AG08396 (cell line): ENCODE measurements at places on chromosomes 1 and 21.

DNA sequence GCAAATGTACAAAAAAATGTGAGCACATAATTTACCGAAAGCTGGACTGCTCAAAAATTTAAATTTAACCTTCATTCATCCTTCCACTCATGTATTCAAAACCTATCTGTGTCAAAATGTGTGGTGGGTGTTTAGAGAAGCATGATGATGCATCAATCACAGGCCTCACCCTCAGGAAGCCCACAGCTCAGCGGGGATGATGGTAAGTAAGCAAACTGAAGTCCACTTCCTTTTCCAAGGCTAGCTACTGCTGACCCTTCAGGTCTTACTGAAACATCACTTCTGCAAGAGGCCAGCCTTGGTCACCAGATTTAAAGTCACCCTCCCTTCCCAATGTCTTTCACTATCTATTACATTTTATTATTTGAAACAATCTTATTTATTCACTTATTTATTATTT is 254.5 kb downstream of the DNM3 start:
- DNase-seq = no peak

DNA sequence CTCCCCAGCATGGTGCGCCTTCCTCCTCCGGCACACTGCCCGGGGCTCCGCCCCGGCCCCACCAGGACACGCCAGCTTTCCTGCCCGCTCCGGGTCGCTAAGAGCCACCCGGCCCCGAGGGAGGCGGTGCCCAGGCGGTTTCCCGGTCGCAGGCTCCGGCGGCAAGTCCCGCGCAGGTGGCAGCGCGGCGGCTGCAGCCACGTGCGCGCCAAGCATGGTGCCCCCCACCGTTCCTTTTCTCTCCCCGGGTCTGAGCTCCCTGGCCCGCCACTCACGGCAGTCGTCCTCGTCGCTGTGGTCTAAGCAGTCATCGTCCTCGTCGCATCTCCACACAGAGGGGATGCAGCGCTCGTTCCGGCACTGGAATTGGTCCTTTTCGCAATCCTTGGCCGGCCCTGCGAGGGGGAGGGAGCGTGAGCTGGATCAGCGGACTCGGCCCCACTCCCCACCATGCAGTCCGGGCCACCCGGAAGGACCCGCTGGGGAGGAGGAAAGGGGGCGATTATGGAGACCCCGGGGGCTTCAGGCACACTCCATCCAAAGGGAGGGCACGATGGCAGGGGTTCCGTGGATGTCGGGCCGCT is 1.2 kb downstream of the LRP8 start:
- DNase-seq = peak; percentile 39

DNA sequence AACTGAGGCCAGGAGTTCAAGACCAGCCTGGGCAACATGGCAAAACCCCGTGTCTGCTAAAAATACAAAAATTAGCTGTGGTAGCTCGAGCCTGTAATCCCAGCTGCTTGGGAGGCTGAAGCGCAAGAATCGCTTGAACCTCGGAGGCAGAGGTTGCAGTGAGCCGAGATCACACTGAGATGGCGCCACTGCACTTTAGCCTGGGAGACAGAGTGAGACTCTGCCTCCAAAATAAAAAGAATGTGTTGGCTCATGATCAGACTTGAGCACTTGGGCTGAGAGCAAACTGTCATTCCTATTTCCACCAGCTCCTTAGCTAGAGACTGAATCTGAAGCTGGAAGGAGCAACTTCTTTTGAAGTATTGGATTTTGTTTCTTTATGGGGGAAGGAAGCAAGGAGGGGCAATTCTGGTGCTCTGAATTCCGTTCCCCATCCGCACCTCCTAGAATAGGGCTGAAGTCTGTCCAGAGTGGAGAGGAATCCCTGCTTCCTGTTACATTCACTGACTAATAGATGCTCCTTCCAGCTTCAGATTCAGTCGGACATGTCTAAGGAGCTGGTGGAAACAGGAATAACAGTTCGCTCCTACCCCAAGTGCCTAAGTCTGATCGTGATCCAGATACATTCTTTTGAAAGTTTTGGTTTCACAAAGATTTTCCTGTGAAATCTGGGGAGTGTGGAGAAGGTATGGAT is 3.8 kb downstream of the ZNF672 start:
- peak; percentile 52 for DNase-seq

DNA sequence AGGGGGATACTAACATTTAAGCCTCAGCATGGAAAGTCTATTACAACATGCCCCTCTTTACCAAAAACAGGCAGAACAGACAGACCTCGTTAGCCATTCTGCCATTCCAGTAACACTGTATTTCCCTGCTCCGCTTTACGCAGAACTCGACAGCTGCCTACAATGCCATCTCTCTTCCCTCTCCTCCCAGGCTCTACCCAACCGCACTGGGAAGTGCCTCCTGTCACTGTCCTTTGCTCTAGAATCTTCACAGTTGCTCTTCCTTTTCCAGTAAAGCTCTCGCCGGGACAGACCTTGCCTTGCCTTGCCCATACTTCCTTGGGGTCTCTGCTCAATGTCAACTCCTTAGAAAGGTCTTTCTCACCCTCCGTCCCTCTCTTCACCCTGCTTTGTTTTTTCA is 22.8 kb downstream of the COA6 start:
- DNase-seq = no peak

DNA sequence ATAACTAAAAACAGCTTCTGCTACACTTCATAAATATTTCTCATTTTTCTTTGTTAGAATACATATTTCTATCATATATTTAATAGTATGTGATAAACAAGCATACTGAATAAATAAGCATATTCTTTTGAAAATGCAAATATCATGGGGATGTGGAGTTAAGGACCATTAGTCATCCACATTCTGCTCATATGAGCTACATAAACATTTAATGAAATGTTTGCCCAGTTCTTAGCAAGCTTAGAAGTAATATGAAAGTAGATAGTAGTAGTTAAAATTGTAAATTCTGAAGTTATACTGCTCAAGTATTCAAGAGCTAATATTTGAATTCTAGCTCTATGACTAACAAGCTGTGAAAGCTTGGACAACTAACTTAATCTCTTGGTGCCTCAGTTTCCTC is 10.1 kb upstream of the GORAB start:
- DNase-seq = no peak

GRCh38 chr1:219296430-219297355 is 123.0 kb downstream of the LYPLAL1 start:
- no peak for DNase-seq

DNA sequence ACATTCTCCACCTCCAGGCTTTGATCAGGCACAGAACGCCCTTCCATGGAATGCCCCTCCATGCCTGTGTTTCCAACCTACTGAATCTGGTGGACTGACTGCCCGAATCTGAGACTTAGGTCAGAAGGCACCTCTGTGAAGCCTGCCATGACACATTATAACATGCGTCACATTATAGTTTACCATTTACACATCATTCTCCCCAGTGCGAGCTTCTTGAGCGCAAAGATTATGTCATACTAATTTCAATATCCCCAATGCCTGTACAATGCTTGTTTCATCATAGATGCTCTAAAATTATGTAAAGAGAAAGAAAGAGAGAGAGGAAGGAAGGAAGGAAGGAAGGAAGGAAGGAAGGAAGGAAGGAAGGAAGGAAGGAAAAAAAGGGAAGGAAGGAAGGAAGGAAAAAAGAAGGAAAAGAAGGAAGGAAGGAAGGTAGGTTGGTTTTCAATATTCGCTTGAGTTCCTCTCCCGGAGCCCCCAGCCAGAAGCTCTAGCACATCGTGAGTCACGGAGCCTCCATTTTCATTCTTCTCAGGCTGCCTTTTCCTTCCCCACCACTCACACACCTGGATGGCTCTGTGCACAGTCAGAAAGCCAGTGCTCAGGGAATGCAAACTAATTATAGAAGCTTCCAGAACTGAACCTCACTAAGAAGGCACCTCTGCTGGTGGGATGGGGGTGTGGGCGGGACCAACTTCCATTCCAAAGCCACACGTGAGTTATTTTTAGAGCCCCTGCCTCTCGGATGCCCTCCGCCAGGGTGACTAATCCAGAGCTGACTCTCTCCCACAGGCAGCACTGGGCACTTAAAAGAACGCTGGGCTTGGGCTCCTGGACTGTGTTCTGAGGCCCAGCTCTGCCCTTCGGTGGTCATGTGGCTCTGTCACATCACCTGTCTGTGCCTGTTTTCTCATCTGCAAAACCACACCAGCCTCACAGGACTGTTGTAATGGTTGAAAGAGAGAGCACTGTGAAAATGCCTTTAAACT is 27.4 kb downstream of the LAMB3 start:
- no peak for DNase-seq

- no peak for DNase-seq
Measured at GRCh38 chr1:98340511-98340910, 321.0 kb upstream of the SNX7 start.

- no peak for DNase-seq
Measured at GRCh38 chr1:221431068-221431651, 310.7 kb downstream of the DUSP10 start.

DNA sequence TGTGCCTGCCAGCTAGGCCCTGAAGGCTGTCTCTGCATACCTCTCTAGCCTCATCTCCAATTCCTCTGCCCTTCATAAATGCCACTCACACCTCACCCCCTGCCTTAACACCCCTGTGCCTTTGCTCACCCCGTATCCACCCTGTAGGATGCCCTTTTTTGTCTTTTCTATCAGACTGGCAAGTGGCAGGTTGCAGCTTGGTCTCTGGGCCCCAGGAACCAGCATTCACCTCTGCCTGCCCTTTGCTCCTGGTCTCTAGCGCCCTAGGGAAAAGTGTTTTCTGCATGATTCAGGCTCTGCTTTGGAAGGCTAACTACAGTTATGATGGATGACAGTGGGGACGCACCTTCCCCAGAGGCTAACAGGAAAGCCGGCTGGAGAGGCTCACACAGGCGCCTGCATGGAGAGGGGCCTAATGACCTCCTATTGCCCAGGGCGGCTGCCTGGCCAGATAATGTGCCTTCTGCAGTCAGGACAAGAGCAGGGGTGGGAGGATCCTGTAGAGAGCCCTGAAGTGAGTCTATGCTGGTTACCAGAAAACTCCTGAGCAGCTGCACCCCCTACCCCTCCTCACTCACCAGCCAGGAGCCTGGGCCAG is 11.2 kb downstream of the KANK4 start:
- DNase-seq = no peak

DNA sequence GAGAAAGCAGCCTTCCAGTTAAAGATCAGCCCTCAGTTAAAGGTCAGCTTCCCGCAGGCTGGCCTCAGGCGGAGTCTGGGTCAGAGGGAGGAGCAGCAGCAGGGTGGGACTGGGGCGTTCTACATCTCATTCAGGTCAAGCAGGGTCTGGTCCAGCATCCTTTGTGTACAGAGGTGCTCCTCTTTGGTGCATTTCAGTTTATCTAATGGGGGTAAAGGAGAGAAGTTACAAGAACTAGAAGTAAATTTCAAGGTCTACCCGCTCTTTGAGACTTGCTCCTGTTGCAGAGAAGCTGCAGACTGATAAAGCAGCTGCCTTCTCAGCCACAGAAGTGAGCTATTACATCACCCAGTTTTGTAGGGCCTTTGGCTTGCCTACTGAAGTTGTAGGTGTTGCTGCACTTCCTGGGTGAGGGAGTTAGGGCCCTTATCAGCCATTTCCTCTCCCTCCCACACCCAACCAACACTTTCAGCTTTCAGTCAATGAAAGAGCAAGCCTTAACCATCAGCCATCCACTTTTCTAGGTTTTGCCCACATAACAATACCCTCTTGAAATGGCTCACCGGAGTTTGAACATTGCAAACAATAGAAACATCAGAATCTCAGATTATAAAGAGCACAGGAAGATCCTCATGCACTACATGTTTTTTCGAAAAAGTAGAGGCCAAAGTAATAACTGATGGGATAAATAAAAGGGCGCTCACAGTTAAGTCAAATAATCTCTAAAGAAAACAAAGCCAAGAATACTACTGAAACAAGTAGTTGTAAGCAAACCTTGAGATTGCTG is 2.8 kb upstream of the NUP210L start:
- DNase-seq = no peak

DNA sequence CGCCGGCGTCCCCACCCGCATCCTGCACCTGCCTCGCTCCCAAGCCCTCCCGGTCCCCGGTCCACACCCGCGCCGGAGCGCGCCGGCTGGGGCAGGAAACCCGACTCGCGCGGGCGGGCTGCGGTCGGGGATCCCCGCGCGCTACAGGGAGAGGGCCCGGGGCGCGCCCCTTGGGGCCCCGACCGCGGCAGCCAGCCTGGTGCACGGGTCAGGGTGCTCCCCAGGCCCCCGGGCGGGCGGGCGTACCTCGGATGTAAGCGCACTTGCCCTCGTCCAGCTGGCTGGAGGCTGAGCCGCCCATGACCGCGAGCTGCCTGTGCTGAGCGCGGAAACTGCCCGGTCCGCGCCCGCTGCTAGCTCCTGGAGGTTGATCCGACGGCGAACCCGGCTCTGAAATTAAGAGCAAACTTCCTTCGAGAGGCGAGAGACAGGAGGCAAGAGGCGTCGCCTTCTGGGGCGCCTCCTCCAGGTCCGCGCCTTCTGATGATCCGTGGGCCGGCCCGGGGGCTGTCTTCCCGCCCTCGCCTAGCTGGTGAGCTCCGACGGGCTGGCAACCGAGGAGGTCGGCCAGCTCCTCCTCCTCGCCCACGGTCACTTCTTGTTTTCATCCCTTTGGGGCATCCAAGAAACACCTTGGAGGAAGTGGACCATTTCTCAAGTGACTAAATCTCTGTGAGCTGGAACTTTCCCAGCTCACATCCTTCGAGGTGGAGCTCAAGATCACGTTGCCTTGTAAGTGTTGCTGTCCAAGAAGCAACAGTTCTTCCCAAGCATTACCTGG is at the start of gene NIBAN1:
Gene NIBAN1 (minus strand): TSS at position 453 of the 781 bp plus-strand sequence. CDS start 152 bp downstream, at position 301.
- peak; percentile 66 for DNase-seq

DNA sequence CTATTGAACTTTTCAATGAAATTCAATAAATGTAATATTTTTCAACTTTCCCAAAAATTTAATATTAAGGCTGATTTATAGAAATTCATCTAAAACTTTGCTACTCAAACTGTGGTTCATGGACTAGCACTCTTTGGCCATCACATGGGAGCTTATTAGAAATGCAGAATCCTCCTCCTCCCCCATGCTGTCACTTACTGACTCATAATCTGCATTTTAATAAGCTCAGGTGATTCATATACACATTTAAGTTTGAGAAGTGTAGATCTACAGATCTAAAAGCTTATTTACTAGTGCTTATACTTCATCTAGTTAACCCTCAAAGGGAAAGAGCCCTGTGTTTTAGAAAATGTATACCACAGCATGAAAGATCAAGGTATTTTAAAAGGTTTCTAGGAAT is 84.3 kb downstream of the HS2ST1 start:
- DNase-seq = no peak

DNA sequence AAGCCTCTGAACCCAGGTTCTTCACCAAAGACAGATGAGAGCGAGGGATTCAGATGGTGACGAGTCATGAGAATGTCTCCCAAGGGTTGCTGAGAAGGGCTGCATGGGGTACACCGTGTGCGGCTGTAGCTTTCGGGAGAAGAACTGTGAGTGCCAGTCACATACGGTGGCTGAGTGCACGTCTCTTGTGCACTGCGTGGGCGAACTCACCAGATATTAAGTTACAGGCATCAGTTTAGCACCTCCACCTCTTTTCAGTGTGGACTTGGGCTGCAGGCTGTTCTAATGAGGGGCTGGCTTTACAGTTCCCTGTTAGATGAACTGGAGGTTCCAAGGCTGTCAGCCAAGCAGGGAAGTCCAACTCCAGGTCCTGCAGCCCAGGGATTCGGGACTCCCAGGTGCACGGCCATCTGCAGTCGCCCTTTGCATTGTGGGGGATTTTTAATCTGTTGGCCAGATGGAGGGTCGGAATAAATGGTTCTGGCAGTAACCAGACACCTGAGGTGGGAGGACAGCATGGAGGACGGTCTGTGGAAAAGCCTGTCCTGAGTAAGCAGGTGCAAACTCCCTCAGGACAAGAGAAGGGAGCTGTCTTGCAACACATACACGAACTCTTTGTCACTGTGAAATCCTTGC is 26.5 kb upstream of the AVPR1B start:
- no peak for DNase-seq
